Neural progenitor cell (in vitro differentiated cells): ENCODE measurements at places on chromosomes 13 and 19.

GRCh38 chr19:10519421-10519820 lies 2.2 kb upstream of the S1PR5 start:
- no peak for DNase-seq

- no peak for DNase-seq
Observed at GRCh38 chr13:51292000-51292565, 47.4 kb upstream of the SERPINE3 start.

- no peak for DNase-seq
Observed at GRCh38 chr19:4294389-4294788, 7.8 kb downstream of the TMIGD2 start.

DNA sequence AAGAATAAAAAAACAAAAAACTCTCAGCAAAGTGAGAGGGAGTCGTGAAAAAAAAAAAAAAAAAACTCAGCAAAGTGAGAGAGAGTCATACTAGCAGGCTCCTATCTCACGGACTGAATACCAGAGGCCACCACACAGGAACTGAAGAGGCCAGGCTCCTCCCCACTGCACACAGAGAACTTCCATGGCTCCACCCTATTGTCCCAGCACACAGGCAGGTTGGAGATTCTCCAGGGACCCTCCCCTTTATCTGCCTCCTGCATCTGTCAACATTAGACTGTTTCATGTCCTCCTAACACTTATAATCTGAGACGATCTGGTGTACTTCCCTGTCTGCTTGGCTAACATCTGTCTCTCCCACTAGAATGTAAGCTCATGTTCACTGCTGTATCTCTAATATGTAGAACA lies 37.0 kb upstream of the FARP1 start:
- DNase-seq = no peak

- no peak for DNase-seq
Observed at GRCh38 chr13:25864116-25864515, 187.7 kb downstream of the SHISA2 start.

- DNase-seq = no peak
Observed at GRCh38 chr13:28455580-28456194, 39.2 kb downstream of the FLT1 start.

GRCh38 chr13:99563404-99563803 lies 62.1 kb downstream of the TM9SF2 start:
- DNase-seq = no peak

GRCh38 chr13:74571811-74572210 lies 437.6 kb upstream of the KLF12 start:
- DNase-seq = no peak

DNA sequence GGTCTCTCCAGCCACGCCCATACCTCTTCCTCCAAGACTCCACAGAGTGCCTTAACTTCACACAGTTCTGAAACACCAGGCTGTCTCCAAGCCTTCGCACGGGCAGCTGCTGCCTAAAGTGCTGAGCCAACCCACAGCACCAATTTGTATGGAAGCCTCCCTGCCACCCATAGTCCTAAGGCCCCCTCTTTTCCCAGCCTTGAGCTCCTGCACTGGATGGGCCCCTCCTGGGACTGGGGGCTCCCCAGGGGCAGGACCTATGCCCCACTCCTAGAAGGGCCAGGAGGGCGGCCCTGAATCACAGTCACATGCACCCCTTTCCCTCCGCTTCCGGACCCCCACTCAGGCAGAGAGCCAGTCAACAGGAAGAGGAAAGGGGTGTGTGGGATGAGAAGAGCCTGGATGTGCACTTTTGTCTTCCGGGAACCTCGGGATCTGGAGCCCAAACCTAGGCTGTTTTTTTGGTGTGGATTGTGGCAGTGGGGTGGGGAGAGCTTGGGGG lies 5.1 kb upstream of the FCER2 start:
- DNase-seq = no peak

GRCh38 chr19:19268453-19269385 lies 4.4 kb downstream of the TM6SF2 start:
- no peak for DNase-seq

DNA sequence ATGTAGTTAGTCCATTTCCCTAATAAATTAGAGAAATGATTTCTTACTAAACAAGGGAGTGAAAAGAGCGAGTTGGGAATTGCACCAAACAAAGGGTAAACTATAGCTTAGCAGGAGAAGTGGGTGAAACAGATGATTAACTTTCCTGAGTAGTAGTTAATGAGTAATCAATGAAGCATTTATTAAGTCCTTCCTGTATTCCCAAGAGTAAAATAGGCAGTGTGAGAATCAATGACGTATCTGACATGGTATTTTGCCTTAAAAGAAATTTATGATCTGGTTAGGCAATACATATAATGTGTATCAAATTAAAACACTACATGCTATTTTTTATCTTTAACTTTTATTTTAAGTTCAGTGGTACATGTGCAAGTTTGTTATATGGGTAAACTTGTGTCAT lies 142.8 kb downstream of the KLF5 start:
- DNase-seq = no peak

DNA sequence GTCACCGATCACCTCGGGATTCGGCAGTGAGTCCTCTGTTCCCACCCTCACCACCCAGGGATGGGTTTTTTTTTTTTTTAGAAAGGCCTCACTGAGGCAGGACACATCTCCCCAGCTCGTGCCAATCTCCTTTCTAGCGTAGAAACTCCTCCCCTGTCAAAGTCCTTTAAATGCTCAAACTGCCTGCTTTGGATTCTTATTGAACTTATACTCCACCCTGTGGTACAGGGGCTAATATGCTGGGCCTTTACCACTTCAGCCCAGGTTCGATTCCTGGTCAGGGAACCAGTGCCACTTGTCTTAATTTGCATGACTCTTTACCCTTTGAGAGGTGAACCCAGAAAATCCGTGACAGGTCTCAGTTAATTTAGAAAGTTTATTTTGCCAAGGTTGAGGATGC lies 8.3 kb upstream of the ZNF14 start:
- DNase-seq = no peak

- no peak for DNase-seq
Observed at GRCh38 chr13:63446329-63446728, 2030.7 kb upstream of the PCDH20 start.

DNA sequence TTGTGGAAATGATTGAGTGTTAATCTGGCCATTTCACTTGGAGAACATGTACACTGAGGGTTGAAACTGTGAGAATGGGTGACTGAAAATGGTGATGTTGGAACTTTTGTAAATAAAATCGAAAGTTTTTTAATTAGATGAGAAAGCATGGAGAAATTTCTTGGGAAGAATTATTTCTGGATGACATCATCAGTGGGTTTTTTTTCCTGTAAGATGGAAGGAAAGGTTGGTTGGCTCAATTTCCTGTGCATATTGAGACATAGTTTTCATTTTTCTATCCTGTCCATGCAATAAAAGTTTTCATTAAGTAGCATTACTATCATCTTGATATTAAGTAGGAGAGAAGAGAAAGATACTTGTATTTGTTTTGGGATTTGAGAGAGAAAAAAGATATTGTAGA lies 120.6 kb upstream of the HTR2A start:
- DNase-seq = no peak

DNA sequence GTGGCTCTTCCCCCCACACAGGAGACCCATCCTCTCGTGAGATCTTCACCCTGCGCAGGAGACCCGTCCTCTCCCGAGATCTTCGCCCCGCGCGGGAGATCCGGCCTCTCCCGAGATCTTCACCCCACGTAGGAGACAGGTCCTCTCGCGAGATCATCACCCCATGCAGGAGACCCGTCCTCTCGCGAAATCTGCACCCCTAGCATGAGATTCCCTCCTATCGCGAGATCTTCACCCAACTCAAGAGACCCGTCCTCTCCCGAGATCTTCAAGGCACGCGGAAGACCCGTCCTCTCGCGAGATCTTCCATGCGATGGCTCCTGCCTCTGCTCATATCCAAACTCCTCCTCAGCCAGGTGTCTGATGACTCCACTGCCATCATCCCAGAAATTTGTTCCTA lies 24.3 kb downstream of the LAIR2 start:
- DNase-seq = no peak

DNA sequence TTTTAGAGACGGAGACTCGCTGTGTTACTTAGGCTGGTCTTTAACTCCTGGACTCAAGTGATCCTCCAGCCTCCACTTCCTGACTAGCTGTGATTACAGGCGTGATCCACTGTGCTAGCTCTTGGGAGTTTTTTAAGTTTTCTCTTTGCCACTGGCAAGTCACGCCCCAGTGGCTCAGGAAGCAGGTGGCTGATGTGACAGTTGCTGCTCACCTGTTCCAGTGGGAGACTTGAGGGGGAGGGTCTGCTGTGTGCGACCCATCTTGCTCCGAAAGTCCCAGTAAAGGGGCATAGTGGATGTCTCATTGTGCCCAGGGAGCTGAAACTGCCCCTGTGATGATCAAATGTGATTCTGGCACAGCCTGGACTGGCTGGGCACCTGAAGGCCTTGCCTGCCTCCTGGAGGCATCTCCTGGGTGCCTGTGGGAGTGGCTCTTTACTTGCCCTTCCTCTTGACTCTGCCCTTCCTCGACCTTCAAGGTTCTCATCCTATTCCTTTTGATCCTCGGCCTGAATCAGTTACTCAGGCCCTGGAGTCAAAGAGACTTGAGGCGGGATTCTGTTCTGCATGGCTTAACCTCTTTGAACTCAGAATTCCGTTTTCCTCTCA lies 7.8 kb downstream of the SMARCA4 start:
- no peak for DNase-seq

DNA sequence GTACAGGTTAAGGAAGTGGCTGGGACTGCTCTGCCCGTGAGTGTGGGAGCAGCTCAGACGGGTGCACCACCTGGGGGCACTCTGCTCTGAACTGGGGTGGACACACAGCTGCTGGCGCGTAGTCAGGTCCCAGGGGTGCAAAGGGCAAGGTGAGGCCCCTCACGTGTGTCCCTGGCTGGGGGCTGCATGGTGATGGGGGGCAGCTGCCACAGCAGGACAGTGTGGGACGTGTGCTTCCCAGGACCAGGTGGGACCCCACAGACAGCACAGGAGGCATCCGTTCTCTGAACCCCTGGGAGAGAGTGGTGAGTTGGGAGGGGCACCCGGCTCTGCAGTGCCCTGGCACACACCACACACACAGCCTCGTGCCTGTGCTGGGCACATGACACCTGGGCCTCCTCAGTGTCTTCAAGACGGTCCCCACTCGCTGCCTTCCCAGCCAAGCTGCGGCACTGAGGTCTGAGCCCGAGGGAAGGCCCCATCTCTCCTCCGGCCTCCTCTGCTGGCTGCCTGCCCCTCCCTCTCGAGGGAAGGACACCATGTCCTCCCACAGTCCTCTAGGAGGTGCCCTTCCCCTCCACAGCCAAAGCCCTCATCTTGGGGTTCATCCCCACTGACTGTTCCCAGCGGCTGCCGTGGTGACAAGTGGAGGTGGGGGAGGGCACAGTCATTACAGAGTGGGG lies 24.7 kb downstream of the CILP2 start:
- peak; percentile 35 for DNase-seq
